SK-N-SH (cell line): ENCODE measurements at places on chromosomes 13 and 19. TPM values are rescaled to one million over a fixed set of nuclear protein-coding genes. Genes with fewer than 3 reads are reported as not detected.

The REEP6 gene
- 6.8 and 9.1 TPM in 2 replicates for polyA plus RNA-seq

- DNase-seq = no peak
Observed at GRCh38 chr13:97027162-97027554, 32.9 kb upstream of the OXGR1 start.

- DNase-seq = no peak
Observed at GRCh38 chr19:33309826-33310225, 7.5 kb upstream of the CEBPA start.

- no peak for DNase-seq
Observed at GRCh38 chr13:33730619-33731018, 87.3 kb upstream of the RFC3 start.

DNA sequence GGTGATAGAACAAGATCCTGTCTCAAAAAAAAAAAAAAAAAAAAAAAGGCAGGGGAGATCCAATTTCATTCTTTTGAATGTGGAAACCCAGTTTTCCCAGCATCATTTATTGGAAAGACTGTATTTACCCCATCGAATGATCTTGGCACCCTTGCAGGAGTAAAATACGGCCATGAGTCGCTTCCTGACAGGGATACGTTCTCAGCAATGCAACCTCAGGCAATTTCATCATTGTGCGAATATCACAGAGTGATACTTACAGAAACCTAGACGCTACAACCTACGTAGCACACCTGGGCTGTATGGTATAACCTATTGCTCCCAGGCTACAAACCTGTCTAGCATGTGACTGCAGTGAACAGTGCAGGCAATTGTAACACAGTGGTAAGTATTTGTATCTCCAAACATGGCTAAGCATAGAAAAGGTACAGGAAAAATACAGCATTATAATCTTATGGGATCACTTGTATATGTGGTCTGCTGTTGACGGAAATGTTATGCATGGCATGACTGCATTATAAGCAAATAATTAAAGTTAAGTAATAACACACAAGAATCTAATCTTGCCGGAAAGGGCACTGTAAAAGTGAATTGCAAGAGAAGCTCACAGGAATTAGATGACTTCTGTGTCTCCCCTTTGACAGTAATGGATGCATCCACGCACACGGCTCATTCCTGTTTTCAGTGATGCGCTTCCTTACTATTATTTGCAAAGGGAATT, 24.1 kb downstream of the RFX2 start:
- no peak for DNase-seq
